Fibroblast of skin of left biceps (primary cell): ENCODE measurements at places on chromosomes 7 and 10.

- DNase-seq = no peak
Observed at GRCh38 chr7:44515590-44516268, 25.3 kb upstream of the NUDCD3 start.

DNA sequence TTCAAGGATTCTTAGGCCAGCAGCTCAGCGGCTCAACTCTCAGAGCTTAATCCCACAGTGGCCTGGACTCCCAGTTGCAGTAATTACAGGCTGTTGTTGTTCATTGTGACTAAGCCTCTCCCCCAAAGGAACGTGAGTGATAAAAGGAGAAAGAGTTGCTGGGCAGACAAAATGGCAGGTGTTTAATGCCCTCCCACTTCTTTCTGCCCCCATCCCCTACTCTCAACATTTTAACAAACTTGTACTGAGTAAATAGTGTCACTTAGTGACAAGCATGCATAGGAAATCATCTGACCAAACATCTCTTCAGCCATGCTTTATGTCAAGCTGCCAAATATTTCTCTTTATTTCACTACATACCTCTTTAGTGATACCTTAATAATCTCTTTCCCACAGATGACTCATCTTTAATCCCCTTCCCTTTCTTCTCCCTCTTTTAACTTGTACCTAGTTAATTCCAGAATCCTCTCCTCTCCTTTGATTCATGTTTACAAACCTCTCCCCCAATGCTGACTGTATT, 12.4 kb upstream of the MTERF1 start:
- no peak for DNase-seq

- no peak for DNase-seq
Observed at GRCh38 chr7:156832195-156832877, 60.6 kb downstream of the LMBR1 start.

GRCh38 chr7:10034843-10035556, 938.7 kb upstream of the PHF14 start:
- DNase-seq = no peak
